Head of caudate nucleus (tissue), 42 donors: ENCODE measurements at places on chromosomes 7 and 10.

GRCh38 chr10:130627346-130628045 lies 491.3 kb downstream of the GLRX3 start:
- DNase-seq, result no peak

- peak; percentile 83 for DNase-seq
These were observed 27.7 kb downstream of the PHYH start for GRCh38 chr10:13272164-13272571.

GRCh38 chr10:32317795-32318357 lies 29.1 kb downstream of the EPC1 start:
- no peak for DNase-seq

DNA sequence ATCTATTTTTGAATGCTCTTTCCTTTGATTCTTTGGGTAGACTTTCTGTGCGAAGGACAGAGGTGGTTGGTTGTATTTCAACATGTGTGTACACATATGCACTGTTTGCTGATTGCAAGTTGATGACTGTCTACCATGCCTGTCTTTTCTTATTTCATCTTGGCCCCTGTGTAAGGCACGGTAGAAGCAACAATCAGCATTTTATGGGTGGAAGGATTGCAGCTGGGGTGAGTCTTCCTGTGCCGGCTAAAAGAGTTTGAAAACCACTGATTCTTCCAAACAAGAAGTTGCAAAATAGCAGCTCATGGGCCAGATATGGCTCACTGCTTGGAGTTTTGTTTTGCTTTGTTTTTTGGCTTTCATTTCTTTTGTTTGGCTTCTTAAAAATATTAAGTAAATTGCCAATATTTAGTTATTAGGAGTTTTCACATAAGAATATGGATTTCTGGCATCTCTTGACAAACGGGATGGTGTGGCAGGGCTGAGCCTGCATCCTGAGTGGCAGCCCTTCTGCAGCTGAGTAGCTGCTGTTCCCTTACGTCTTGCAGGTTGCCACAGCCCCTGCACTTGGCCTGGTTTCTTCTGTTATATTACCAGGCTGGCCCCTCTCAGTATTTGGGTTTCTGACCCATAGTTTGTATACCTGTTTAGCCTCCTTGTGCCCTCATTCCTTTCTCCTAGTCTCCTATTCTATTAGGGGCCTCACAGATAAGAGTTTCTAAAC lies 7.2 kb downstream of the ZNF862 start:
- no peak for DNase-seq

GRCh38 chr10:11653758-11654471 lies 42.5 kb upstream of the USP6NL start:
- no peak for DNase-seq

DNA sequence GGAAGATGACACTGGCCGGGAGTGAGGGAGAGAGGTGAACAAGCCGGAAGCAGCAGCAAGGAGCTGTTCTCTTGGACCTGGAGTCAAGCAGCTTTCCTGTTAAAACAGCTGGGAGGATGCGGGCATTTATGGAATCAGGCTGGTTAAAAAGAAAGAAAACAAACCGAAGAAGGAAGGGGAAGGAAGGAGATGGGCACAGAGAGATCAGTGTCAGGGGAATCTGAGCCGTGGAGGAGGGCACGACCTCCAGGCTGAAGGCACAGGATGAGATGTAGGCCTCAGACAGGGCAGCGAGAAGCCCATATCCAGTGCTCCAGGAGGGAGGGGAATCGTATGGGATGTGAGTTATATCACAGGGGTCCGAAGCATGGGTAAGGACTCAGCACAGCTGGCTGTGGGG lies 105.9 kb upstream of the RHEB start:
- DNase-seq, result no peak
